ENCODE measurements at places on chromosomes 3 and 15.

GRCh38 chr15:46389739-46390138, 754.9 kb downstream of the SQOR start:
- no peak for DNase-seq

DNA sequence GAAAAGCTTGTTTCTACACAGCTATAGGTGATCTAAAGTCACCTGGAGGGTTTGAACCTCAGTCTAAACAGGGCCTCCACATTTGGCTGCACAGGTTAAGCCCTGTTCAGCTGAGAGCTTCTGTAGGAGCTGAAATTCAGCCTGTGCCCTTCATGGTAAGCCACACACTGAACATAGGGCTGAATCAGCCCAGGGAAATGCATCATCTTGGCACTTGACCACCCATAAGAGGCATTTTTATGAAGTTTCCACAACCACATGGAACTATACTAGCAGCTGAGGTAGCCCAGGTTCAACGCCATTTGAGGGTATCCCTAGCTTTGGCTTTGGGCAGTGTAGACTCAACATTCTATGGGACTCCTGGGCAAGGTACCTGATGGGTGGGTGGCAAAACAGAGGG, 126.8 kb downstream of the FAM174B start:
- DNase-seq = no peak

GRCh38 chr15:76575274-76575673, 238.7 kb downstream of the ISL2 start:
- DNase-seq = no peak

- DNase-seq = no peak
Observed at GRCh38 chr15:49313650-49314049, 109.4 kb upstream of the FGF7 start.

DNA sequence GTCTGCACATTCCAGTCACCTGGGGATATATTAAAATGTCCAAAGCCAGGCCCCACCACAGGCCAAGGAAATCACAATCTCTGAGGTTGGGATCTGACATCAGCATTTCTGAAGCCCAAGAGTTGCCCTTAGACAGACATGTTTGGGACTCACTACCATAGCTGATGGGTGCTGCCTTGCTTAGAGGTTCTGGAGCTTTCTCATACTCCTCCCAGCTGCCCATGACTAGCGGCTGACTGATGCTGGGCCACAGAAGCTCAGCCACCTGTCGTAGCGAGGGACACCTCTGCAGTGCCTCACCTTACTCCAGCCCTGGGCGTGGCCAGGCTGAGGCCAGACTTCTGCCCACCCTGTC, 58.8 kb upstream of the XCR1 start:
- DNase-seq = no peak

GRCh38 chr3:86257955-86258641, 732.9 kb downstream of the VGLL3 start:
- no peak for DNase-seq

GRCh38 chr3:52046186-52046901, 10.0 kb downstream of the DUSP7 start:
- DNase-seq = no peak

DNA sequence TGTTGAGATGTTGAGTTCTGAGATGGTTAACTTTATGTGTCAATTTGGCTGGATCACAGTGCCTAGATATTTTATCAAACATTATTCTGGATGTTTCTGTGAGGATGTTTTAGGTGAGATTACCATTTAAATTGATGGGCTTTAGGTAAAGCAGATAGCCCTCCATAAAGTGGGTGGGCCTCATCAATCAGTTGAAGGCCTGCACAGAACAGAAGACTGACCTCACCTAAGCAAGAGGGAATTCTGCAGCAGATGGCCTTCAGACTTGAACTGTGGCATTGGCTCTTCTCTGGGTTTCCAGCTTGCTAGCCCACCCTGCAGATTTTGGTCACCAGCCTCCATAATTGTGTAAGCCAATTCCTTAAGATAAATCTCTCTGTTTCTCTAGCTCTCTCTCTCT, 260.4 kb upstream of the VEPH1 start:
- no peak for DNase-seq

GRCh38 chr3:119015942-119016341, 18.7 kb downstream of the IGSF11 start:
- DNase-seq = no peak

DNA sequence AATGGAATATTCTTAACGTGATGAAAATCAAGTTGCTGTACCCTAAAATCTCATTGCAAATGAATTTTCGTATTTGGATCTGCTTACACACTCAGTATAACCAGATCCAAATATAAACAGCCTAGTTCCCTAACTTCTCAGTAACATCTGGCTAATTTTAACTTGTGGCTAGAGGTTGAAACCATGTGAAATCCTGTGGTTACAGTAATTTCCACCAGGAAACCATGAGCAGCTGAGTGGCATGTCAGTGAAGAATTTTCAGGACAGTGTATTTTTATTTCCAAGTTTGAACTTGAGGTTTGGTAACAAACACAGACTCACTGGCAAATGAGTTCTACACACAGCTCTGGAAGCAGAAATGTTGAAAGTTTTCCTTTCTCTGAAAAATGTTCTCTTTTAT, 754.1 kb downstream of the NR2F2 start:
- no peak for DNase-seq

DNA sequence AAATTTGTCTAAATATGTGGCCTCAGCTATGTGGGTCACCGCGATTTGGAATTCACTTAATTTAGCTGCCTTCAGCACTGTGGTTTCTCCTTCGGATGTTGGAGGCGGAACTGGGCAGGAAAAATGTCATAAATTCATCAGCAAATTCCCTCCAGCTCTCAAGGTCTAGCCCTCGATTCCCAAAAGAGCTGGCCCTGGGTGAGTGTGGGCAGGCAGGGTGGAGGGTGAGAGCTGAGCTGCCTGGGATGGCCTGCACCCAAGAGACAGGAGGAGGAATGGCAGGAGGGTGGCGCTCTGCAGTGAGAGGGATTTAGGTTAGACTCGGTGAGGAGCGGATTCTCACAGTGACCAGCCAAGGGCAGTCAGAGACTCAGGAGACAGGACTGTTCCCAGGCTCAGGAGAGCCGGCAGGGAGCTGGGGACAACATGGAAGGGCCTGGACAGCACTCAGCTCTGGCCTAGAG, 57.1 kb downstream of the FEM1B start:
- peak; percentile 60 for DNase-seq

DNA sequence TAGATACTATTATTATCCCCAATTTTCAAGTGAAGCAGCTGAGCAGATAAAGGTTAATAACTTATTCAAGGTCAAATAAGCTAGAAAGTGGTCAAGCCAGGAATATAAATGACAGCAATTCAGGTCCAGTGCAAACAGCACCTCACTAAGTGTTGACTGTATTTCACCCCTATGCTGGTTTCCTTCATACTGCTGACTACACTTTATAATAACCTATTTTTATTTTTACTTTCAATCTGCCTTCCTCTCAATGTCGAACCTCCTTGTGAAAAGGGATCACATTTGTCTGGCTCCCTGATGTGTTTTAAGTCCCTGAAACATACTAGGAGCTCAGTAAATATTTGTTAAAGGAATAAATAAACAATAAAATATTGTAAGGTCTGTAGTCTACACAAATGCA, 146.1 kb downstream of the NAALADL2 start:
- no peak for DNase-seq

GRCh38 chr3:46221391-46221790, 13.3 kb upstream of the CCR1 start:
- DNase-seq = no peak

- DNase-seq = no peak
Observed at GRCh38 chr15:69225355-69226022, 65.1 kb downstream of the GLCE start.

GRCh38 chr3:191387441-191388077, 57.2 kb upstream of the UTS2B start:
- no peak for DNase-seq

DNA sequence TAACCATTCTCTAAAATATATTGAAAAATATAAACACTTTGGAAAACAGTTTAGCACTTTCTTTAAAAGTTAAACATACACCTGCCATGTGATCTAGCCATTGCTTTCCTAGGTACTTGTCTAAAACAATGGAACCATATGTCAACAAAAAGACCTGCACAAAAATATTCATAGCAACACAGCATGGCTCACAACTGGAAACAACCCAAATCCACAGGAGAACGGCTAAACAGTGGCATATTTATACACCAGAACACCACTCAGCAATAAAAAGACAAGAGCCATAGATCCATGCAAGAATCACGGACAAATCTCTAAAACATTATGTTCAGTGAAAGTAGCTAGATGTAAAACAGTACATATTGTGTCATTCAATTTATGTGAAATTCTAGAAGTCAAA, 221.3 kb upstream of the UBE2E2 start:
- DNase-seq = peak; percentile 65

- DNase-seq = no peak
Observed at GRCh38 chr3:69200384-69201068, 78.1 kb upstream of the LMOD3 start.

DNA sequence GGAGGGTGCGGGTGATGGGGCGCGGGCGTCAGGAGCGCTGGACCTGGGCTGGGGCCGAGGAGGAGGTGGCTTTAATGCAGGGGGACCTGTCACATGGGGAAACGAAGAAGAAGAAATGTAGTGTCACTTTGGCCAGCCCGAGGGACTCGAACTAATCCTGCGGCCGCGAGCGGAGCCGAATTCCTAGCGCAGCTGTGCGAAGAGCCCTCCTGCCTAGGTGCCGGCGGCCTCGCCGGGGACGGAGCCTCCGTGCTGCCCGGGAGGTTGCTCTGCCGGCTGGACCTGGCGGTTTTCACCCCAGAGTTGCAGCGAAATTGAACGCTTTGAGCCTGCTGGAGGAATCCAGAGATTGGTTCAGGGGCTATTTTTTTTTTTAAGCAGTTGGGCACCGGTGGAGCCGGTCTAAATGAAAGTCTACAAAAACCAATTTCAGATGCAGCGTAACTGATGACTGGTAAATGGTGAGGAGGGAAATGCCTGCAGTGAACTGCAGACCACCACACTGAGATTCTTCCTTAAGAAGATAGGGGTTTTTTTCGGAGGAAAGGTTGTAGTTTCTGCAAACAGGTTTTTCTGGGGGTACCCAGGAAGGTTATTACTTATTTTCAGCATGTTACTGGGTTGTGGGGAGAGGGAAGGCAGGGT, 662 bp downstream of the TMEM108 start:
- DNase-seq = peak; percentile 23

DNA sequence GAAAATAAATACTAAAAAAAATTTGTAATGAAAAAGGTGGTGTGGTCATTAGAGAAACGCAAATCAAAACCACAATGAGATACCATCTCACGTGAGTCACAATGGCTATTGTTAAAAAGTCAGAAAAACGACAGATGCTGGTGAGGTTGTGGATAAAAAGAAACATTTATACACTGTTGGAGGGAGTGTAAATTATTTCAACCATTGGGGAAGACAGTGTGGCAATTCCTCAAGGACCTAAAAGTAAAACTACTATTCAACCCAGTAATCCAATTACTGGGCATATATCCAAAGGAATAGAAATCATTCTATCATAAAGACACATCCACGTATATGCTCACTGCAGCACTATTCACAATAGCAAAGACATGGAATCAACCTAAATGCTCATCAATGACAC, 120.3 kb downstream of the MYO9A start:
- no peak for DNase-seq

GRCh38 chr15:66824424-66824823, 122.4 kb downstream of the SMAD6 start:
- no peak for DNase-seq

DNA sequence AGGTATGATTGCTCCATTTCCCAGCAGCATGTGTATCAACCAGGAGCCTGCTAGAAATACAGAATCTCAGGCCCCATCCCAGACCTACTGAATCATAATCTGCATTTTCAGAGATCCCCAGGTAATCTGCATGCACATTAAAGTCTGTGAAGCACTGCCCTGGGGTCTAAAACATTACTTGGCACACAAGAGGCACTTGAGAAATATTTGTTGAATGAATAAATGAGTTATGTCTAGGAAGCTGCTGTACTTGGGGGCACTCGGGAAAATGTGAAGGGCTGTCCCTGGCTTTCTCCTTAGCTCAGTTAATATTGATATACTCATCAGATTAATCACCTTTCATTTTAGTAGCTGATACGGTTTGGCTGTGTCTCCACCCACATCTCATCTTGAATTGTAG, 184.4 kb downstream of the RORA start:
- DNase-seq = no peak

- no peak for DNase-seq
Observed at GRCh38 chr3:122233101-122233952, 49.9 kb downstream of the CASR start.

DNA sequence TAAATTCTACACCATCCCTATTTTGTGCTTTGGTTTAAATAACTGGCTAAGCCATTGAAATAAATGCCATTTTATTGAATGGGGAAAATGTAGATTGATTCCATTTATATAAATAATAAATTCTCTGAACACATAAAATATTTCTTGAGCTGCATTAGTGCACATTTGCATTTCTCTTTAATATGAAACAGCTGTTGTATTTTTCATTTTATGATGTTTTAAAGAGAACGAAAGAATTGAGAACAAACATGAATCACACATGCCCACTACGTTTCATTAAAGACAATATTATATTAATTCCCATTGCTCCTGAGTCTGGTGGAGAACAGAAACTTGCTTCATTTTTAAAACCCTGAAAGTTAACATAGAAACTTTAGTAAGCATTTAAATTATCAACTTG, 235.7 kb upstream of the CFAP20DC start:
- no peak for DNase-seq

DNA sequence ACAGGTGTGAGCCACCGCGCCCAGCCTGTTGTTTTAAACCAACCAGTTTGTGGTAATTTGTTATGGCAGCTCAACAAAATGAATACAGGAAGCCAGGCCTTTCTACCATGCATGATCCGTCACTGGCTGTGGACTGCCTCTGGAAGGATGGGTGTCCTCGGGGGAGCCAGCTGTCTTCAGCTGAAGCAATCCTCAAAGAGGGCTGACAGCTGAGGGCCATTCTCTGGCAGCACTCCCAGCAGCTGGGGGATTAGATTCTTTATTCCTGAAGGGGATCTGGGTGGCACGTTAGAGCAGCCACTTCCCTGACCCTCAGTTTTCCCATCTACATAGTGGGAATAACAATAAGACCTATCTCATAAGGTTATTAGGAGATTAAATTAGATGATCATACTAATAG, 24.4 kb downstream of the POLR2M start:
- DNase-seq = no peak

DNA sequence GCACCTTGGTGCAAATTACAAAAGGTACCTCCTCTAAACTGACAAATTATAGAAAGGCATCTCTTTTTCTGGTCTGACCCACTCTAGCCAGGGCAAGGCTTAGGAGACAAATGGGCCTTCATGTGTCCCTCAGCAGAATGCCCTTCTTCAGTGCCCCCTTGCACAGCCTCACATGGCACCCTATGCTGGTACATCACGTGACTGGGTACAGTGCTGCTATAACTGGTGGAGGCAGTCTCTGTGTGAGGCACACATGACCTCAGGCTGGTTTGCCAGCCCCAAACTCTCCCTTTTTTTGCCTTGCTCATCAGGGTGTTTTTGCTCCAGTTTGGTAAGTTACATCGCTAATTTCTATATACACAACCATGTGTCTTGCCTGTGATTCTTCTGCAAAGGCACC, 3.1 kb downstream of the CLEC3B start:
- no peak for DNase-seq

DNA sequence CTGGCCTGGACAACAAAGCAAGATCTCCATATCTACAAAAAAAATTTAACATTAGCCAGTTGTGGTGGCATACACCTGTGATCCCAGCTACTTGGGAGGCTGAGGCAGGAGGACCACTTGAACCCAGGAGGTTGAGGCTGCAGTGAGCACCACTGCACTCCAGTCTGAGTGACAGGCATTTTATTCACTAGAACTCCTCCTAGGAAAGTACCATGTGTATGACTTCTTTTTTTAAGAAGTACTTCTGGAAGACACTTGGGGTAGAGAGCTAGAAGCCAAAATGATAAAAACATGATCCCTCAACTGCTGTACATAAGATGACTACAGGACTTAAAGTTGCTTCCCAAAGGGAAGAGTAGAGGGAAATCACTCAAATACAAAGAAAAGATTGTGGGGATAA, 24.0 kb downstream of the BCL2A1 start:
- DNase-seq = no peak
